ENCODE measurements at places on chromosomes 4 and X. TPM values are rescaled to one million over a fixed set of nuclear protein-coding genes. Genes with fewer than 3 reads are reported as not detected.

GRCh38 chr4:115770046-115770543, 656.7 kb upstream of the NDST4 start:
- no peak for DNase-seq

The SERPINA7 gene
- total RNA-seq: not detected

GRCh38 chrX:38887222-38887621, 86.0 kb downstream of the MID1IP1 start:
- DNase-seq: no peak

GRCh38 chrX:109624641-109625616, at the start of gene KCNE5:
KCNE5 (minus strand) TSS chrX:109625172; CDS start chrX:109625020, 152 bp downstream.
- peak; percentile 4 for DNase-seq

DNA sequence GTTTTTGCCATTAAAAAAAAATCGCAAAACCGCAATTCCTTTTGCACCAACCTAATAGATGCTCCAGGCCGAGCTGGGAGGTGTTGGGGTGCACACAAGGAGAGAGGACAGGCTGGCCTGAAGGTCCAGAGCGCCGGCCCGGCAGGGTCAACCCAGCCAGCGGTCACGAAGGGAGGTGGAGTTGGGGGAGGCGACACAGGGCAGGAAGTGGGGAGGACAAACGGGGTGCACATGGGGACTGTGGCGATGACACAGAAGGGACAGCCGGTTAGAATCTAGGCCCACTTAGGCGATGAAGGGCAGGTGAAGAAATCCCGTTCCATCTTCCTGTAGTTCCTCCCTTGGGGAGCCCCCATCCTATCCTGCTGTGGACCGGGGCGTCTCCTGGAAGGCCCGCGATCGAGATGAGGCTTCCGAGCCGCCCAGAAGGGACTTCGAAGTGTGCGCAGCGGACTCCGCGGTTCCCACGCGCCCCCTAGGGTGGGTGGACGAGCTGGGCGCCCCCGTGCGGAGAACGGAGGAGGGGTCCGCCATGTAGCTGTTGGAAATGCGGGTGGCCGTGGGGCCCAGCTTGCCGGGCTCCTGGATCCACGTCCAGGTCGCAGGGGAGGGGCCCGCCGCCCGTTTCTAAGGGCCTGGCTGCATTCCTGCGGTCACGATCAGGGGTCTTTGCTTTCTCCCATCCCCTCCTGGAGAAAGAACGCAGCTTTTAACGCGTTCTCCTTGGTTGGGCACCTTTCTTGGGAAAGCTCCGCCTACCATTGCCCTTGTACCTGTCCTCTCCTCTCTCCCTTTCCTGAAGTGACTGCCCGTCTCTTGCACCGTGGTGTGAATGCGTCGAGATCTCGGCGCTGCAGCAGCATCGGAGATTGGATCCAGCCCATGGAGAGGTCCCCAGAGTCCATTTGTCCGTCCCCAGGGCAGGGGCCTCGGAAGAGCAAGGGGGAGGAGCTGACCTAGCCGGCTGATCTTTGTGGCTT, 17.0 kb upstream of the HPF1 start:
- no peak for DNase-seq

DNA sequence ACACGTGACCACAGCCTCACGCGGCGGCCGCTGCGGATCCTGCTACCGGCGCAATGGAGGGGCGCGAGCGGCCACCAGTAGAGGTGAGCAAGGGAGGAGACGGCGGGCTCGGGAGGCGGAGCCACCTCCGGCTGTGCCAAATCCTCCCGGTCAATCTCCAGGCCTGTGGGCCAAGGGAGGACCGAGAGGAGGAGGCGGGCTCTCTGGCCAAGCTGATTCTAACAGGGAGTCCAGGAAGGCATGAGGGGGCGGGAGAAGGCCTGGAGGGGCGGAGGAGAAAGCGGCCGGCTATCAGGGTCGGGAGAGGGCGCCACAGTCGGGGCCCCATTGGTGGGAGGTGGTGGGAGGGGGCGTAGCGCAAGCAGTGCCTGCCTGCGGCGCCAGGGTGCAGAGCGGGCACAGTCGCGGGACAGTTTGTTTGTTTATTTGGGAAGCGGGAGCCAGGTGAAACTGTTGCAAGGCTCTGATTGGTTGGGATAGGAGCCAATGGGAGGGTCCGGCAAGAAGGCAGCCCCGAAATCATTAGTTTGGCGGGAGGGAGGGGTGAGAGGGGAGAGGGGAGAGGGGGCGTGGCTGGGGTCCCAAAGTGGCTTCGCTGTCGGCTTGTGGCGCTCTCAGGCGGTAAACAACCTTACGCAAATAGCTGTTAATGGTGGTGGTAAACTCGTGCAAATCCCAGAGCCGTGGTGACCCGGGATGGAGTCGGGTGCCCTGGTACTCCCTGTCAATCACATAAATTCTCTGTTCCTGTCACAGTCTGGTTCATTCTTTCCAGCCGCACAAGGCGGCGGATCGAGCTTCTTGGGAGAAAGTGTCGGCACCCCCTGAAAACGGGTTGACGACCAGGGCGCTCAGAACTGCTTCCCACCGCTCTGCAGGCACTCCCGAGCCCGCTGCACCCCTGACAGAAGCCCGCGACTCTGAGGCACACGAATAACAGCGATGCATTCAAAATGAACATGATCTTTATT, at the start of gene IRS4:
TSS of gene IRS4 (minus strand) at position 55 of the 971 bp plus-strand sequence.
- no peak for DNase-seq

- DNase-seq: peak; percentile 6
Measured at GRCh38 chr4:73944061-73944875, 37.6 kb downstream of the PF4 start.

- no peak for DNase-seq
Measured at GRCh38 chr4:119602366-119602765, 26.2 kb downstream of the PDE5A start.

The AMER1 gene
- 4.9 TPM for total RNA-seq

The LINC00632 gene
- 18.6 TPM for total RNA-seq

The IL2RG gene
- 3.4 TPM for total RNA-seq

Data from myocyte (in vitro differentiated cells).